ENCODE measurements at places on chromosomes 13 and 19.

DNA sequence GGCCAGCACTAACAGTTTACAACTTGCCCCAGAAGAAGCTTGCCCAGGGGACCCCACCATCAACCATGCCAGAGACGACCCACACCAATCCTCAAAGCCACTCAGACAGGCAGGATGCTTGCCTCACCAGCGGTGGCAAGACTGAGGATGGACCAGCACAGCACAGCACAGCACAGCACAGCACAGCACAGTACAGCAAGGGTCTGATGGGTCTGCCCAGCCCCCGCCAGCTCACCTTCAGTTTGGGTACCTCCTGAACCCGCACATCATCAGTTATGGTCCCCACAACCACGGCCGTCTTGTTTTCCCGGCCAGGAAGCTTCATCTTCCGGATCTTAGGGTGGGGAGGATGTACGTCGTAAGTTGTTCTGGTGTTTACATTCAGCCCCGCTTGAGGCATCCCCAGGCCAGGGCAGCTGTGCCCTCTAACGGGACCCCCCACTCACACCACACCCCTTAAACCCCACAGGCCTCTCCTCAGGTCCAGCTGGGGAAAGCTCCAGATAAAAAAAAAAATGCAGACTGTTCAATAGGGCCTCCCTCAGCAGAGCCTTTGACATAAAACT, 1.7 kb upstream of the FAM83E start:
- no peak for DNase-seq

DNA sequence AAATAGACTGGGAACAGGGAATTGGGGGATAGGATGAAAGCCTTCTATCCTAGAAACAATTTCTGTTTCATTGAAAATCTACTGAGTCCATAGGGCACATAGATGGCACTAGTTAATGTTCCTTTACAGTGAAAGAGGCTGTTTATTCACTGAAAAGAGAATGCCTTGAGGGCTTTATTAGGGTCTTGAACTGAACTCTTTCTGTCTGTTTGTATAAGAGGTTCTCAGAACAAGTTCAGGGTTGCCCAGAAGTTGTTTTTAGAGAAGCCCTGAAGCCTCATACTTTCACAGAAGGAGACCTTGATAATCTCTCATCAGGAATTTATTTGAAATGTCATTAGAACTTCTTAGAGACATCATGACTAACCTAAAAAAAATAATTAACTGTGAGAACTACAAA, 43.9 kb downstream of the ENOX1 start:
- no peak for DNase-seq

- no peak for DNase-seq
Measured at GRCh38 chr13:107977071-107977574, 238.2 kb downstream of the LIG4 start.

- no peak for DNase-seq
Measured at GRCh38 chr19:49863935-49864320, 3.4 kb downstream of the PNKP start.

DNA sequence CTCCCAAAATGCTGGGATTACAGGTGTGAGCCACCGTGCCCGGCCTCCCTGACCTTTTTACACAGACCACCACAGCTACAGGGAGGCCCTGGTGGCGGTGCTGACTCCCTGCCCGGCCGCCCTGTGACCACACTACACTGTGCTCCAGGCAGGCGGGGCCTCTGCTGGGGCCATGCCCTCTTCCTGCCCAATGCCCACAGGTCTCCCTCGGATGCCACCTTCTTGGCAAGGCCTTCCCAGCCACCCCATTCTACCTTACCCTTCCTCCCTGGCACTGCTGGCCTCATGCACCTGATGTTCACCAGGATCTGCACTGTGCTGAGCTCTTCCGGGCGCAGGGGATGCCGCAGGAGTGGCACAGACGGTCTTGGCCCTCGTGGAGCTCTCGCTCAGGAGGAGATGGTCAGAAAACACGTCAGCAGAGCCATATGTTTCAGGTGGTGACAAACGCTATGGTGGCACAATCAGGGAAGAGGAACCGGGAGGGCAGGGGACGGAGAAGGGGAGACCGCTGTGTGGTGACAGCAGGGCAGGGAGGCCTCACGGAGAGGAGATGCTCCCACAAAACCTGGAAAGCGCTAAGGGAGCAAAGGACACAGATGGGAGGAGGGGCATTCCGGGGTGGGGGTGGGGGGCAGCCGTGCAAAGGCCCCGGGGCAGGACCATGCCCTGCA, 4.1 kb downstream of the PIP5K1C start:
- DNase-seq = no peak

DNA sequence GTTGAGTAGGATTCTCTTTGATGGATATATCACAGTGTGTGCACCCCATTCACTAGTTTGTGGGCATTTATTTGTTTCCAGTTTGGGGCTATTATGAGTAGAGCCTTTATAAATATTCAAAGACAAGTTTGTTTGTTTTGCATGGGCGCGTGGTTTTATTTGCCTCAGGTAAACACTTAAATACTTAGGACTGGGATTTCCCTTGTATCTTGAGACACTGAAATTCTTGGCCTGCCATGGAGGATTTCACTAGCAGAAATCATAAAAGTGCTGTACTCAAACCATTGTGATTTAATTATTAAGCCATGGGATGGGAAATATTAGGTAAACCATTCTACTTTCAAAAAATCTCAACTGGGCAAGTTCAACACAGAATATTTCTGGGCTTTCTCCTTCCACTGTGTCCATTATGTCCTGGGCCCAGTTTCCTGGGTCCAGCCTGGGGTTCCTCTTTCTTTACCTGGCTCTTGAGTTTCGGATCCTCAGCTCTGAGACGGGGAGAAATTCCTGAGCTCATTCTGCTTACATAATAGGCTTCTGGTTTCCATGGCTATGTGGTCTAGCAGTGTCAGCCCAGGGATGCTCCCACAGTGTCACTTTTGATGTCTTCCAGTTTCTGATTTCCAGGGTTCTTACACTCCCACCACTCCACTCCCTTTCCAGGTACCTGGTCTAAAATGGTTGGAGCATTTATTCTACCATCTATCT, 14.4 kb downstream of the MYO16 start:
- DNase-seq = no peak

- no peak for DNase-seq
Measured at GRCh38 chr19:45589768-45590167, 5.2 kb upstream of the OPA3 start.

DNA sequence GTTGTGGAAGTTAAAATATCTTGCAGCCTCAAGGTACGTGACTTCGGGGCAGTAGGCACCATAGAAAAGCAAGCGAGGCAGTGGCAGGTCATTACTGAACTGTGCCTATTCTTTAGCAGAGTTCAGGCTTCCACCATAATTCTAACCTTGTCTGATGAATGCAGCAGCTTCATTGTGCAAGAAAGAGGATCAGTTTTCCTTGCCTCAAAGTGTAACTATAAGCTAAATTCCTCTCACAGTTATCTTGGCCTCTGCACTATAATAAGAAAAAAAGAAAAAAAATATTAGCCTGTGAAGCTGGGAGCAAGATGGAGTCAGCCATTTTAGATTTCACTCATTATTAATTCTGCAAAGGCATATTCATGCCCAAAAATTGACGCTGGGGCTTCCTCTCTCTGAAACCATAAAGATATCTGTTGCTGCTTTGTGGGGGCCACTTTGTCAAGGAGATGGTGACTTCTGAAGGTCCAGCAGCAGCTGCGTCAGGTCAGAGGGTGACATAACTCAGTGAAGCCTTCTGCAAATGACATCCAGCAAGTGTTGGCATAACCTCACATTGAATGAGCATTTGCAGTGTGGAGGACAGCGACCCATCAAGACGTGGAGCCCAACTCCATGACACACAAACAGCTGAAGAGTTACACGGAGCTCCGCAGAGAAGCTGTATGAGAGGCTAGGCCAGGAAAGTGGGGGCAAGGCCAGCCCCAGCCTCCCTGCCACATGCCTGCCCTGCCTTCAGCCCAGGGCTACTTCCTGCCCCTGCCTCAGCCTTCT, 23.1 kb upstream of the SACS start:
- no peak for DNase-seq

- no peak for DNase-seq
Measured at GRCh38 chr19:541699-542098, 2.2 kb upstream of the GZMM start.

- DNase-seq = no peak
Measured at GRCh38 chr13:110653851-110654250, 38.5 kb downstream of the NAXD start.

DNA sequence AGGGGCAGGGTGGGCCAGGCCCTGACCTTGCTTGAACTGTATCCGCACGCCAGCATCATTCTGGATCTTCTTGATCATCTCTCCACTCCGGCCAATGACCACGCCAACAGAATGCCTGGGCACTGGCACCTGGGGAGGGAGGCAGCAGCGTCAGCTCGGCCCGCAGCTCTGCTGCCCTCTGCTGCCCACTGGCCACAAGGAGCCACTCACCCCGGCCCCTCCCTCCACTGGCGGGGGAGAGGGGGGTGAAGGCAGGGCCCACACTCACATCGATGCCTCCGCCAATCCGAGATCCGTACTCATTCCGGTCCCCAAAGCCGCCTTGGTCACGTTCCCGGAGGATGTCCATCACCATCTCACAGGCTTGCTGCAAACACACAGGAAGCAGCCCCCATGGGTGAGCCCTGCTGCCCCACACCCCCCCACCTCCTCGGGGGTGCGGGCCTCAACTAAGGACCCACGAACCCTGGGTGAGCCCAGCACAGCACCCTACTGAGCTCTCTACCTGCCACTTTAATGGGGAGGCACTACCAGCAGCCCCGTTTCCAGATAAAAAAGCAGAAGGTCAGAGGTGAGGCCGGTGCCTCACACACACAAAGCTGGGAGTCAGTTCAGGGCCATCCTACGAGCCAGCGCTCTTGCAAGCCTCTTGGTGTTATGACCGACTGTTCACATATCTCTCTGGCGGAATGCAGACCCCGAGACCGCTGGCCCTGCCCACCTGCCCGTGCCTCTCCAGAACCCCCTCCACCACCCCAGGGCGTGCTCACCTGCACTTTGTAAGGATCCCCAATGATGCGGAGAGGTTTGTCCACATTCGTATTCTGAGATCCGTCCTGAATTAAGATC, 6.7 kb downstream of the KHSRP start:
- DNase-seq = no peak

- DNase-seq = no peak
Measured at GRCh38 chr13:99908140-99908803, 63.3 kb downstream of the ZIC5 start.

DNA sequence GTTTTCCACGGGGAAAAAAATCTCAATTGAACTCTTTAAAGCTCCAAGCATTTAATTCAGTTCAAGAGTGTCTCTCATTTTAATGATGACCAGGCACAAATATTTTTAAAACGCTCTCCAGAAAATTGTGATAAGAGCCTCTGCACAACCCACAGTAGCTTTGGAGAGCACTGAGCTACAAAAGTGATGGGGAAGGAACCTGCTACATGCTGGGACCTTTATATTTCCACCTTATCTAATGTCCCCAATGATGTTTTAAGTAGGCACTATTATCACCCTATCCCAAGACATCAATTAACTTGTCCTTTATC, 14.1 kb upstream of the CEACAM6 start:
- no peak for DNase-seq

DNA sequence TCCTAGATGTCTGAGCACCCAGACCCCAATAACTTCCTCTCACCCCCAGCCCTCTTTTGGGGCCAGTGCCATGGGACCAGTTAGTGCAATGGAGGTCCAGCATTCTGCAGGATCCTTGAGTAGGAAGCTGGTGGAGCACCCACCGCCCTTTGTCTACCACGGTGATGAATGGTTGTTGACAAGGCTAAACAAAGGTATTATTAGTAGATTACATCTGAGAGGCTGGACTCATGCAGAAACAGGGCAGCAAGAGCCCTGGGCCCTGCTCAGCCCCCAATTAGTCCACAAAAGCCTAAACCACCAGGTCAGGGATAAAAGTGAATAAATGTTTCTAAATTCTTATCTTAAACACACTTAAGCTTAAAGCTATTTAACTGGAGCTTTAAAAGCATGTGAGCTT, 196.5 kb upstream of the TSHZ3 start:
- no peak for DNase-seq

GRCh38 chr13:89883893-89884448, 1463.5 kb upstream of the MIR17HG start:
- no peak for DNase-seq

GRCh38 chr13:29563941-29564340, 31.5 kb downstream of the SLC7A1 start:
- DNase-seq = no peak

DNA sequence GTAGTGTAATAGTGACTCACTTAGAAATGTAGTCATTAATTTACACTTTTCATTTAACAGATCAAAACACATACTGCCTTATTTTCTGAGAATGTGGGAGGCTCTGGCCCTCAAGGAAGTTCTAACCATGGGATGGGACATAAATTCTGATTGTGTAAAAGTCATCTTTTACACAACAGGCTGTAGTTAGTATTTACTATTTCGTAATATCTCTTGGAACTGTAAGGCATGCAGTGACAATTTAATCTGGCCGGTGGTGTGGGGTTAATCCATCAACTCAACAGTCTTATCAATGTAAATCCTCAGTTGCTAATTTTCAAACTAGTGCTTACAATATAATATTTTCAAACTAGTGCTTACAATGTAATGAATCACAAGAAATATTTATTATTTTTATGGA, 1599.2 kb downstream of the EFNB2 start:
- DNase-seq = no peak

GRCh38 chr19:38291855-38292254, 12.2 kb upstream of the C19orf33 start:
- no peak for DNase-seq

DNA sequence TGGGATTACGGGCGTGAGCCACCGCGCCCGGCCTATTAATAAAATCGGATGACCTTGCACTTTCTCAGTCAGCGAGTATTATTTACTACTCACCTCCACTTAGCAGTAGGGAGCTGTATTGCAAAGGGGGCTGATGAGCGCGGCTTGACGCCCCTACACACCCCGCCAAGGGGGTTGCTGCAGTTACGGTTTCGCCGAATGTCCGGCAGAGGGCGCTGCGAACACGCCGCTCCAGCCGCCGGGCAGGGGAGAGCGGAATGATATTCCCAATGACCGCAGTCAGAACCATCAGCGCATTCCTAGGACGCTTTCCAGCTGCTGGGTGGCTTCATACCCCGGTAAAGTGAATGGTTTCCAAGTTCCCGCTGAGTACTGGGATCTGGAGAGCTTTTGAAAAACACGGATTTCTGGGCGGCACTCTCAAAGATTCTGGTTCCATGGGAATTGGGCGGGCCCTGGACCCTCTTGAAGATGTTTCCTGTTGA, 30.0 kb upstream of the TPT1 start:
- DNase-seq = no peak

DNA sequence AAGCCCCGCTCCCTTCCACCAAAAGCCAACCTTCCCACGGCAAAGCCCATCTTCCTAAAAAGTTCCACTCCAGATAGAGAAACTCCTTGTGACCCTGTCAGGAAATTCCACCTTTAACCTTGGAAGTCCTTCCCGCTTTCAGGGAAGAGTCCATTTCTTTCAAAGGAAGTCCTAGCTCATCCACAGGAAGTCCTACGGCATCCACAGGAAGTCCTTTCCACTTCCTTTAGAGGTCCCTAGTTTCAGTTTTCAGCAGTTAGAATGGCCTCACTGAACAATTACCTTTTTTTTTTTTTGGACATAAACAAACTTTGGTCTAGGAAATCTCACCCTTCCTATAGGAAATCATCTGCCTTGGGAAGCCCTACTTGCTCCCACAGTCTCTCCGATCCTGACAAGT, 31.7 kb downstream of the TRPM4 start:
- no peak for DNase-seq

- DNase-seq = no peak
Measured at GRCh38 chr19:1264801-1265614, 4.1 kb upstream of the CIRBP start.

- DNase-seq = no peak
Measured at GRCh38 chr19:17951990-17952976, 14.6 kb upstream of the KCNN1 start.

GRCh38 chr13:59178344-59178743, 985.4 kb downstream of the DIAPH3 start:
- no peak for DNase-seq

All from activated naive CD4-positive, alpha-beta T cell treated with anti-CD3 and anti-CD28 coated beads, Interleukin-2, amount 50 U/mL, for 72 hours (primary cell).